ENCODE measurements at places on chromosomes 12 and 14.

DNA sequence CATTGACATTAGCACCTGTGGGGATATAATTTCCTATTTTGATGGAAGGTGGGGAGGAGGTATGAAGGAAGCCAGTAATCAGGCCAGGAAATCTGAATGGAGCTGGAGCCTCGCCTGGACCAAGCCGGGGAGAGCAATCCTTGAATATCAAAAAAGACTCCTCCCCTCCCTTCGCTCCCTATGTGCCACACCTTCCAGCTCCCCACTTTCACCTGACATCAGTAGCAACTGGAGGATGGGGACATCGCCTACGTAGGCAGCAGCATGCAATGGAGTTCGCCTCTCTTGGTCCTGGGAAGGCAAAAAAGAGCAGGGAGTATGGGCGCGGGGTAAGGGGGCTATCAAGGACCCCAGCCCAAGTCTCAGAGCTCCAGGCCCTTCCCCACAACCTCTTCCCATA lies 1.1 kb downstream of the ANKRD52 start:
- DNase-seq, result no peak

DNA sequence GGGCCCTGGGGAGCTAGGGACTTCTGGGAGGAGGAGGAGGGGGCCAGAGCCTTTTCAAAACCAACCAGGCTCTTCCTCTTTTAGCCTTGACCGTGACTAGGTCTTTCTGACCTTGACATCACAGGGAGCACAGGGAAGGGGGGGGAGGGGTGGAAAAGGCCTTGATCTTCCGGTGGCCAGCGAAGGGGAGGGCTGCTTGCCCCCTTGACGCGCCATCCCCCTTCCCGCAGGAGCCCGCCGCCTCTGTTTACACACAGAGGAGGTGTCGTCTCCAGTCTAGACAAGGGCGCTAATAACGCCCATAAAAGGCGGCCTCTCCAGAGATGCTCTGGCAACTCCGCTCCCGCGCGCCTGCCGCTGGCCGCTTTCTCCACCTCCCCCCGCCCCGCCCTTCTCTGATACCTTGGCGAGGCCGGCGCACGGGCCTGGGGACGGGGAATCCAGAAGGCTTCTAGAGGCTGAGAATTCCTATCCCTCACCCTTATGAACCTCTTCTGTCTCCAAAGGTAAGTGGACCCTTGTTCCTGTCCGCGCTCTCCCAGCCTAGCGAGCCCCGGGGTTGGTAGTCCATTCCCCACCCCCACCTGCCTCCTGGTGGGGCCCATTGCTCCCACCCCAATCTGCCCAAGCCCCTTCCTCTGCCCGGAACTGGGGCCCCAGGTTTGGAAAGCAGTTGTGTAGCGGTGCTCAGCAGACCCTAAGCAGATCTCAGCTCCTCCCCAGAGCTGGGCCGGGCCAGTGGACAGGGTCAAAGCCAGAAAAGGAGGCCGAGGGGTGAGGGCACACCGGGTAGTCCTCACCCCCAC lies 4.9 kb upstream of the HOXC12 start:
- DNase-seq, result no peak

DNA sequence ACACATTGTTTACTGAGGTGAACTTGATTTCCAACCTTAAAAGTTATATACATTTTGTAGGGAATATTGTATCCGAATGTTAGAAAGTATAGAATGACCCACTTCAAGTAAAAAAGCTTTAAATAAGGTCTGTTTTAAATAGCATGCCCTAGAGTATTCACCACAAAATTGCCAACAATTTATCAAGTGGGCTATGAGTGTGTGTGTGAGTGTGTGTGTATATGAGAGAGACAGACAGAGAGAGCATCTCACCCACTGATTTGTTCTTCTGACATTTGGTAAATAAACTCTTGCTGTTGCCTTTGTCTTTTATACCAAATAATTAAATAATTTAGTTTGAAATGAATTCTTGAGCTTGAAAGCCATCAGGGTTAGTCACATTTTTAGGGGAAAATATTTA lies 29.8 kb upstream of the RAP1B start:
- DNase-seq, result no peak

GRCh38 chr14:72812292-72812851 lies 81.5 kb downstream of the DPF3 start:
- no peak for DNase-seq

DNA sequence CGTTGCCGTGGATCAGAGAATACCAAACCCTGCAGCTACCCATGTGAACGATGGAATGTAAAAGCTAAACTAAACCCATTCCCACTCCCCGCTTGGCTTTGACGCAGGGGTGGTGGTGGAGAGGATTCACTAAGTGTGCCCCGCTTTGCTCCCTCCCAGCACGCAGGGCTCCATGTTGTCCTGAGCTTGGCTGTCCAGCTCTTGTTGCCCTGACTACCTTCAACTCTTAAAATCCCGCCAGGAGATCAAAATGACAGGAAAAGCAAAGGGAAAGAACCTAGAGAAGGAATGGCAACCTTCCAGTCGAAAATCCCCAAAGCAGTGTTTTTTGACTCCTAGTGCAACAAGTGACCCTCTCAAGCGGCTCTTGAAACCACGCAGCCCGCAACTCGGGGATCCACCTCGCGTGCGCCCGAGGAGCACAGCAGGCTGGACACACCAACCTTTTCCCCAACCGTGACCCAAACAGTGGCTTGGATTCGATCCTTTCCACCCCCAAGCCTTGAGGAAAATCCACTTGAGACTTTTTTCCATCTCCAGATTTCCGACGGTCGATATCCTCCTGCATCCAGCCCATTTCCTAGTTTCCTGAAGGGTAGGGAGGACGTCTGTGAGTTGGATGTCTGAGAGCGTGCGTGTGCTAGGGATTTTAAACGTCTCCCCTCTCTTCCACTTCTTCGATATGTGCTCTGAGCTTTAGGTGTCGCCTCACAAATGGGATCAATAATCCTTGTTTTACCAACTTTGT lies 1.4 kb downstream of the SYT10 start:
- DNase-seq, result no peak

- no peak for DNase-seq
Observed at GRCh38 chr12:106682594-106683234, 91.8 kb upstream of the RIC8B start.
